ENCODE measurements at places on chromosomes 2 and 18.

- DNase-seq = no peak
Observed at GRCh38 chr2:74321737-74322136, 21.5 kb downstream of the SLC4A5 start.

DNA sequence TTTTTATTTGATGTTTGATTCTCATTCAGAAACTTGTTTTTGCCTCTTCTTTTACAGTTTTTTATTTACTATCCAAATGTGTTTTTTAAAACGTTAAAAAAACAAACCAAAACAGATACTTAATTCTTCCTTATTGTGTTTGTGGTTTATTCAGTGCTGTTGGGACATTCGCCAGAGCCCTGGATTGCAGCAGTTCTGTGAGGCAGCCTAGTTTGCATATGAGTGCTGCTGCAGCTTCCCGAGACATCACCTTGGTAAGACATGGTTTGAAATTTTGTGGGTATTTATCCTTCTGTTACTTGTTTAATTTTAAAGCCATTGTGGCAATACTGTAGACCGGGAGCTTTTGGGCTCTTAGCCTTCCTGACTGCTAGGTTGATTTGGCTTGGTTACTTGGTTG is 91.2 kb downstream of the MTA3 start:
- DNase-seq = peak; percentile 3

DNA sequence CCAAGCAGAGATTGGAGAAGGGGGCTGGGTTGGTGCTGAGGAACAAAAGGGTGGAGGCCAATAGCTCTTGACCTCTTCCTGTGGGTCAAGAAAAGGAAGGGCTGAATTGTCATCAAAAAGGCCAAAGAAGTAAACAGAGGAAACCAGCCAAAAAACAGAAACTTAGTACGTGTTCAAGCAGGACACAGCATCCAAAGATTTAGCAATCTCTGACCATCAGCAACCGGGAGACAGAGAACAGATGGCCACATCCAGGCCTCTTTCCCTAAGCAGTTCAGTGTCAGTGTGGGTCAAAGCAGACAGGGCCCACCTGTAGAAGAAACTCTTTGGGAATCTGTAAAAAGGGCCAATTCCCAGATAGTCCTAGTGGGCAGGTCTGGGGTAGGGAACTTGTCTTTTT is 2.9 kb downstream of the DNPEP start:
- no peak for DNase-seq

DNA sequence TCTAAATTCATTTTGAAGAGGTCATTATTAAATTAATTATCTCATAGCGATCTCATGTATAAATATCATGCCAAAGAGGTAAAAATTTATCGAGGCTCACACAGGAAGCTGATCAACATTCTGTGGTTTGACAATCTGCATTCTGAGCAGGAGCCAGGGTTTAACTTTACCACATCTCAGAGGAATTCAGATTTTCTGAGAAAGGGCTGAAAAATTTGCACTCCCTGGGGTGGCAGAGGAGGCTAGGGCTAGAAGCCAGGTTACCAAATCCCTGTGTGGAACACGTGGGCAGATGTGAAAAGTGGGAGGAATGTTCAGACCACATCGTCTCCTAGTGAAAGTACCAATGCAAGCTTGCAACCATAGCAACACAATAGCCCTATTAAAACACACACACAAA is 63.5 kb upstream of the CTLA4 start:
- no peak for DNase-seq

GRCh38 chr2:8754106-8754776 is 72.4 kb downstream of the ID2 start:
- DNase-seq = no peak

DNA sequence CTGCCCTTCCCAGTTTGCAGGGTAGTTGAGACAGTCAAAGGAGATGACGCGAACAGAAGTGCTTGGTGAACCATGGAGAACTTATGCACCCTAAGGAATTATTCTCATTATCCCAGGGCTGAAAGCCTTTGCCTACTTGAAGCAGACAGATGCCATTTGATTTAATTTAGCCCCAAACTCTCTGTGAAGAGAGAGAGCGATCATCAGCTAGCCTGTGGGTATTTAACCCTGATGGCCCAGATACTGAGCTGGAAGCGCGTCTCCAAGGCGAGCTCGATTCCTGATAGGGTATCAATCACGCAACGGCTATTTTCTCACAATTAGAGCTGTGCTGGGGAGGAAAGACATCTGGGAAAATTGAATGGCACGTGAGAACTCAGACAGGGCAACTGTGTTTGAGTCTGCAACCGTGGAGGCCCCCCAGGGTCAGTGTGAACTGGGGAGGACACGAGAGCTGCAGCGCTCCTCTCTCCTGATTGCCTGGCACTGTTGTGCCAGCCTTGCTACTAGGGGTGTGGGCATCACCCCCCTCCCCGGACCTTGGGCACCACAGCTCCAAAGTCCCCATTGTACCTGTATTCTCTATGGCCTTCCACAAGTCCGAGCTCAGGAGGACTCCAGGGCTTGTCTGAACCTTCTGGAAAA is 73.2 kb downstream of the CAPN13 start:
- DNase-seq = no peak

Data from NCI-H2107 (cell line).